Nucleus accumbens (tissue), 56 donors: ENCODE measurements at places on chromosomes 2 and 18.

- DNase-seq, result no peak
These were observed 875.8 kb downstream of the EPHA4 start for GRCh38 chr2:220696280-220696669.

DNA sequence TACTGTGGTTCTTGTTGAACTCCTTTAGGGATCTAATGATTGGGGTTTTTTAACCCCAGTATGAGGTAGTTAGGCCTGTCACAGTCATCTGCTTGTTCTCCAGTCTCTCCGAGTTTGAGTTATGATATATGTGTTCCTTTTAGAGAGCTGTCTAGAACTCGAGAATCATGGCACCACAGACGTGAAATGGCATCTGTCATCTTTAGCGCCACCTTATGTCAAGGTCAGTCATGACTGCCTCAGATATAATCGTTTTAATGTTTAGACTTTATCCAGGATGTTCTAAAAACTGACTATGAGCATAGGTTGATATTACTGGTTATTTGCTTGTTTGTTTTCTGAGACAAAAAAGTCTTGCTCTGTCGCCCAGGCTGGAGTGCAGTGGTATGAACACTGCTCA is 112.2 kb downstream of the CEP192 start:
- no peak for DNase-seq

DNA sequence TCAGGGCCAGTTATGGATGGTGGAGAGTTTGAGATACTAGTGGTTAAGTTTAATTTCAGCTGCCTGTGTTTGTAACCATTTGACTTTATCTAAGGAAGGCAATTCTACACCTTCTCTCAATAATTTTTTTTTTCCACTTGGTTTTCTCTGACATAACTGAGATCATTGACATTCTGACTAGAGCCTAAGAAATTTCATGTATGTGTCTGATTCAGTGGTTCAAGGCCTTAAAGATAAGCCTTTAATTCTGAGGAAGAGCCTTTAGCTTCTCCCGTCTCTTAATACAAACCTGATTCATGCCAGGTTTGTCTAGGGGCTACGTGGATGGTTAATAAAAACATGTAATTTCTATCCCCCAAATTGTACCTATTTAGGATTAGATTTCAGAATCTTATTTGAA is 971.4 kb downstream of the DPP10 start:
- no peak for DNase-seq

GRCh38 chr2:205775097-205775877 is 93.0 kb downstream of the NRP2 start:
- no peak for DNase-seq

DNA sequence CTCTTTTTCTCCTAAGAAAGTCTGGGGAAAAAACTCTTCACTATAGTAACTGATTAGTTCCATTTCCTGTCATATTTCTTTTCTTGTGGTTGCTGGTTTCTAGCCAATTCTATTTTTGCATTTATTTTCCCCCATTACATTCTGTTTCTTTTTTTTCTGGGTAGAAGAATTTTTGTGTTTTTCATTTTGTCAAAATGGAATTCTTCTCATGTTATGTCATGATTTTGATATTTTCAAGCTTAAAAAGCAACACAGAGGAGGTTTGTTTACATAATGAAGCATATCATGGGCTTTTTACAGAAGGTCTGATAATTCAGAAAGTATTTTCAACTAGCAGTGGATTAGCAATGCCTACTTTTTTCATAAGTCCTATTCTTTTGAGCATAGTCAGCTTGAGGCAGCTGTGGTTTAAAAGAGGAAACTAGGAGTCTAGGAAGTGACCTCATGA is 102.0 kb downstream of the MAP2 start:
- no peak for DNase-seq

- no peak for DNase-seq
These were observed 223.4 kb downstream of the NCKAP5 start for GRCh38 chr2:133344849-133345248.

DNA sequence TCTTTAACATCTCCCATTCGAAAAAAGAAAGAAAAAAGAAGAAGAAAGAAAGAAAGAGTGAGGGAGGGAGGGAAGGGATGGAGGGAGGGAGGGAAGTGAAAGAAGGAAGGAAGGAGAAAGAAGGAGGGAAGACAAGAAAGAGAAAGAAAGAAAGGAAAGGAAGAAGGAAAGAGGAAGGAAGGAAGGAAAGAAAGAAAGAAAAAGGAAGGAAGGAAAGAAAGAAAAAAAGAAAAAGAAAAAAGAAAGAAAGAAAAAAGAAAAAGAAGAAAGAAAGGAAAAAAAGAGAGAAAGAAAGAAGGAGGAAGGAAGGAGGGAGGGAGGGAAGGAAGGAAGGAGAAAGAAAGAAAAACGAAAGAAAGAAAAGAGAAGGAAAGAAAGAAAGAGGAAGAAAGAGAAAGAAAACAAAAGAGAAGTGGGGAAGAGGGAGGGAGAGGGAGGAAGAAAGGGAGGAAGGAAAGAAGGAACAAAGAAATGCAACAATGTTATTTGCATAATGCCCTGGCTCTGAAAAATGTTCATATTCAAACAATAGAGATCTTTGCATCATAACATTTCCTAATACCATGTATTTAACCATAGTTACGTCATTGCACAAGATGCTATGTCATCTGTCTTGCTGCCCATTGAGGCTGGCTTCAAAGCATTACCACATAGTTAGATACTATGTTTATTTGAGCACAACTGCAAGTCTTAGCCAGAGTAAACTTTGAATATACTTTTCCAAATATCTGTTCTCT is 550.6 kb downstream of the DSC3 start:
- DNase-seq, result no peak

DNA sequence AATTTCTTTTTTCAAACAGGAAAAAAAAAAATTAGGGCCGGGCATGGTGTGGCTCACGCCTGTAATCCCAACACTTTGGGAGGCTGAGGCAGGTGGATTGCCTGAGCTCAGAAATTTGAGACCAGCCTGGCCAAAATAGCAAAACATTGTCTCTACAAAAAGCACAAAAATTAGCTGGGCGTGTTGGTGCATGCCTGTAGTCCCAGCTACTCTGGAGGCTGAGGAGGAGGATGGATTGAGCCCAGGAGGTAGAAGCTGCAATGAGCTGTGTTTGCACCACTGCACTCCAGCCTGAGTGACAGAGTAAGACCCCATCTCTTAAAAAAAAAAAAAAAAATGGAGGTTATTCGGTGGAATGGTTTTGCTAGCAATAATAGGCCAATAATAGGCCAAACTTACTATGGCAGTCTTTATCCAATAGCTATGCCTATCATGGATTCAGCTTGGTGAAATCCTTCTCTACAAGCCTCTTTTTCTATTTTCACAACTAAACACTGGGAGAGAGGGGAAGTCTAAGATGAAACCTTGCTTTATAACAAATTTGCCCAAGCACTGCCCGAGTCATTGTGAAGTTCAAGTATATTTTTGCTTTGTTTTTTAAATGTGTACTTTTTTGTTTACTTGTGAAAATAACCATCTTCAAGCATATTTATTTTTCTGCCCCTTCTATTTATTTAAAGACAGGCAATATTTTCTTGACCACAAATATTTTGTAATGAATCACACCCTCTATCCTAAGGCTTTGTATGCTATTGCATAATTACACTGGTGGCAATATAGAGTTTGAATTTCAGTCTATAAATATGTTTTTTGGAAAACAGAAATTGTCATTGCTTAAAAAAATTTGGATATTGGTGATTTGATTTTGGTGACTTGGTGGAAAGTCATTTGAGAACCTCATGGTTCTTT is 20.0 kb upstream of the KYNU start:
- DNase-seq, result no peak

DNA sequence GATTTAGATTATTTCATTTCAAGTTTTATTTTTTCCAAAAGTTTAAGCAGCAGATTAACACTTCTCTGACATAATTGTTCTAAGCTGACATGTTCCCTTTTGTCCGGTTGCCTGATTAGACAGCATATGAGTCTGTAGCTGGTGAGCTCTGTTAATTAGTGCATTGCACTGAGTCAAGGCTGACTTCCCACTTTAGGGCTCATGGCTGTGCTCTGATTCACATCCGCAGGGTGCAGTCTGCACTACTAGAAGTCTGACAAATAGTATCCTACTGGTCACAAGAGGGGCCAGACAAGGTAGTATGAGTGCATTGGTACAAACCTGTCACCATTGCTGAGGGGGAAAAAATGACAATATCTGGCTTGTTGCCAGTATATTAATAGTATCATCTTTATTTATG is 443.9 kb upstream of the ZNF804A start:
- no peak for DNase-seq

DNA sequence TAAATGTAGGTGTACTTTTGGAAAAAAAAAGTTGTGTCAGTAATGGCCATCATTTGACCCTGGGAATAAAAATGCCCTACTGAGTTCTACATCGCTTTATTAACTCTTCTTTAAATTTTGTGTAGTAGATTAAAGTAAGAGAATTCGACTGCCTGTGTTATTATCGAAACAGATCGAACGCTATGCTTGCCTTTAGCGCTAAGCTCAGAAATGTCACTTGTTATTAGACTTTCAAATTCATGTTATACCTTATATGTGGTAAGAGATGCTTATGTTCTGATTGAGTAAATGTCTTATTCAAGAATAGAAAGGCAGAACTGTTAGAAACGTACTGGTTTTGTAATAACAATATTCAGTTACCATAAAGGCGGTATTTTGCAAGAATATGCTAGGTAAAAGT is 1.4 kb downstream of the UGP2 start:
- no peak for DNase-seq

- peak; percentile 51 for DNase-seq
These were observed 964 bp upstream of the ST3GAL5 start for GRCh38 chr2:85889627-85890281.

- DNase-seq, result no peak
These were observed 94.5 kb upstream of the EML6 start for GRCh38 chr2:54628957-54629356.

- DNase-seq, result peak; percentile 53
These were observed 1.2 kb upstream of the DNAJB2 start for GRCh38 chr2:219277703-219278654.

DNA sequence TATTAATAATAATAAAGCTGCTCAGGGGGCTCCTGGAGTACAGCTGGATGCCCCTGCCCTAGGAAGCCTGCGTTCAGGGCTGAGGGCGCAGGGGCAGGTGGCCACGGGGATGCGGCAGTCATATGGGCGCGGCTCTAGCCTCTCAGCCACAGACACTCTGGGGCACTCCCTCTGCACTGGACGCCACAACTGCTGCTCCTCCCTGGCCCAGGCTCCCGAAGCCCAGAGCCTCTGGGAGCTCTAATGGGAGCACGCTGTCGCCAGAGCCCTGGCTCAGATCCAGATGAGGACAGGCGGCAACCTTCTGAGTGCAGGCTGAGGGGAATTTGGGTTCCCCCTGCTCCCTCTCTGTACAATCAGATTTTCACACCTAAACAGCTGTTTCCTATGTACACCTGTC is 93.6 kb downstream of the MTCL1 start:
- no peak for DNase-seq

DNA sequence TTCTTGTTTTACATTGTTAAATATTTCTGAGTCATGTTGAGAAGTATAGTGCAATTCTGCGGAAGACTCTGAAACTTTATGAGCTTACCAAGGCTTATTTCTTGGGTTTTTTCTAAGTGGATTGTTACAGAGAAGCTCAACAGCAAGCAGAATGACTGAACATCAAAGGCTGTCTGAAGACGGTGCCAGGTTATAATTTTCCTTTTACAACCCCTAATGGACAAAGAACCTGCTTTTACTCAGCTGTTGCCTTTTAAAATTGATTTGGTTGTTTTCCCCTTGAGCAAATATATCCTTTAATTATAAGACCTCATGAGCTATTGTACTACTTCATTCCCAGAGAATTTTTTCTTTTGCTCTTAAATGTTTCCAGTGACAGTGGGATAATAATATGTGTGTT is 41.6 kb downstream of the LAMA3 start:
- no peak for DNase-seq

DNA sequence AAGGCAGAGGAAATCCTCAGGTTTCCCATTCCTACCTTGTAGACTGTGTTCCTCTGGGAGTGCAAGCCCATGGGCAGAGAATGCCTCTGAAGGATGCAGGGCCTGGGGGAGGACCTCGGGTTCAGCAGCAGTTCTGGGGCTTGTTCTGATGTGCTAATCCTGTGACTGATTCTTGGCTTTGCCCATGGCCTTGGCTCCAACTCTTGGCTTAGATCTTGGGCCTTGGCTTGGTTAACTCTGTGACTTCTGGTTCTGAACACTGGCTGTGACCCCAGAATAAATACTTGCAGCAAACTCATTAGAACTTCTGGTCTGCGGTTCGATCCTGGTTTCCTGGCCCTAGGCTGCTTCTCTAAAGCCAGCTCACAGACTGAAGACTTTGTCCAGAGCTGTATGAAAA is 366.9 kb upstream of the ZEB2 start:
- DNase-seq, result no peak

- no peak for DNase-seq
These were observed 71.3 kb downstream of the SOWAHC start for GRCh38 chr2:109685453-109685852.

DNA sequence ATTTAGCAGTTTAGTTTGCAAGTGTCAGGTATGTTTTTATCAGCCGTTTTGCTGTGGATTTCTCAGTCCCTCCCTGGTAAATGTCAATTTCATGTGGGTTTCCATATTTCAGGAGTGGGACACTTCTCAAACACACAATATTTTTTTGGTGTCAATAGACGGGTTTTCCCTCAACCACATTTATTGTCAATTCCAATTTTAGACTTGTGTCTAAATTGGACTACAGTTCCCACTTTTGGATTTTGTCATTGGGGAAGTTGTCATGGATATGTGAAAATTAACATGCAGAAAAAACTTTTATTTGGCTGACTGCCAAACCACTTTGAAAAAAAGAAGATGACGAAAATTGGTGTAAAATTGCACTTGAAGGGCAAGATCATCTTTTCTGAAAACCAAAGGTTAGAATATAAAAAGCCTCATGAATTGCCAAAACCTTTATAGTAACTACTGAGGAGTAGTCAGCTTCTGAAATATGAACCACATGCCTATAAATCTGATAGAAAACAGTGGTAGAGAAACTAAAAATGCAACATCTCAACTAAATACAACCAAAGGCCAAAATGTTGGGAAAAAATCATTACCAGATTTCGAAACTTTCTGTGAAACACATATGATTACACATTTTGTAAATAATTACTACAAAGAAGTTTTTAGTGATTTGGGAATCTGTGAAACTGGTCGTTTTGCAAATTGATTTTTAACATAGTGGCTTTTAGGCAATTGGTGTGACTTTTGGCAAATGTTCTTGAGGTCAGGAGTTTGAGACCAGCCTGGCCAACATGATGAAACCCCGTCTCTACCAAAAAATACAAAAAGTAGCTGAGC is 106.4 kb downstream of the BCL2L11 start:
- DNase-seq, result no peak
